Activated naive CD4-positive, alpha-beta T cell (primary cell): ENCODE measurements at places on chromosomes 11 and 22.
A peak's percentile ranks its signal among the peaks of the same experiment; 100 is the strongest.

DNA sequence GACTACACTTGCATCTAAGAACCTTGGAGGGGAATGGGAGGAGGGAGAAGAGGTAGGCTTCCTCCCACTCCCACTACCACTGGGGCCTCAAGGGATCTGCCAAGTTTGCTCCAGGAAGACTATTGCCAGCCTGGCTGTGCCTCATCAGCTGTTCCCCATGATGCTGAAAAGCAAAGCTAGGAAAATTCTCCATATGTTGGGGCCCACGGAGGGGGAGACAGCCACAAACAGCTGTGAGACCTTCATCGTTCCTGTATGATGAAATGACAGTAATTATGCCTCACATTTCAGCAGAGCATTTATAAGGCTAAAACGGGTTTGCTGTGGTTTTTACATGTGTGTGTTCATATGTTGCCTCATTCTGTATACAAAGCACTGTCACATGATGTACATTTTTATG is 6.7 kb downstream of the DSCAML1 start:
- no peak for DNase-seq

DNA sequence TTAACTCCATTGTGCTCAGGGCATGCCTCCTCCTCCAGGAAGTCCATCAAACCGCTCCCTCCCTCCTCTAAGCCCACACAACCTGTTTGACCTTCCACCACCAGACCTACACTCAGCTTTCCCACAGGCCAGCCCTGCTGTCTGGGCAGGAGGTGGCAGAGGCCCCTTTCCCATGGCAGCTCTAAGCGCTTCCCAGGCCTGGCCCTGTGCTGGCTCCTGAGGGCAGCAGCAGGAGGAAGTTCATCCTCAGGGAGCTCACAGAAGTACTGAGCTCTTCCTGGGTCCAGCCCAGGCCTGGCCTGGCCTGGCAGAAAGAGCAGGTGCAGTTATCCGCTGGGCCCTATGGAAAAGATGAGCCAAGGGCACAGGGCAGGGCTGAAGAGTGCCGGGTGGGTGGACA is 31.4 kb downstream of the ARAP1 start:
- no peak for DNase-seq

- DNase-seq: no peak
Measured at GRCh38 chr11:129315781-129316579, 59.7 kb upstream of the BARX2 start.

DNA sequence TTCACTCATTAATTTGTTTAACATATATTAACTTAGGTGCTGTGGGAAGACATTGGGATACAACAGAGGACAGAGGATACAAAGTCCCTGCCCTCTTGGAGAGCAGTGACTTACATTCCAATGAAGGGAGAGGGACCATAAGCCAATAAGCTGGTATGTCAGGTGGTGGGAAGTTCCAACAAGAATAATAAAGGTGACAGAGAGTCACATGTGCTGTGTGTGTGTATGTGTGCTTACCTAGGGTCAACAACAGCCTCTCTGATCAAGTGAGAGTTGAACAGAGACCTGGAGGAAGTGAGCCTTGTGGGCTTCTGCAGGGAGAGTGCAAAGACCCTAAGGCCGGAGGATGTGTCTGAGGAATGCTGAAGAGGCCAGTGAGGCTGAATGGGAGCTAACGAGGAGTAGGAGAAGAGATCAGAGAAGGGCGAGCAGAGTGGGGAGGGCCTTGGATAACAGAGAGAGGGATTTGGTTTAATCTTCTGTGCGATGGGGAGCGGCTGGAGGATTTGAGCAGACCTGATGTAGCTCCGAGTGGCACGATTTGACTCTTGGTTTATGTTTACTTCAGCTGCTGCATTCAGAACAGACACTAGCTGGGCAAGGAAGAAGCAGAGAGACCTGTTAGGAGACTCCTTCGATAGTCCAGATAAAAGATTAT is 35.3 kb downstream of the MAP6 start:
- DNase-seq: no peak

DNA sequence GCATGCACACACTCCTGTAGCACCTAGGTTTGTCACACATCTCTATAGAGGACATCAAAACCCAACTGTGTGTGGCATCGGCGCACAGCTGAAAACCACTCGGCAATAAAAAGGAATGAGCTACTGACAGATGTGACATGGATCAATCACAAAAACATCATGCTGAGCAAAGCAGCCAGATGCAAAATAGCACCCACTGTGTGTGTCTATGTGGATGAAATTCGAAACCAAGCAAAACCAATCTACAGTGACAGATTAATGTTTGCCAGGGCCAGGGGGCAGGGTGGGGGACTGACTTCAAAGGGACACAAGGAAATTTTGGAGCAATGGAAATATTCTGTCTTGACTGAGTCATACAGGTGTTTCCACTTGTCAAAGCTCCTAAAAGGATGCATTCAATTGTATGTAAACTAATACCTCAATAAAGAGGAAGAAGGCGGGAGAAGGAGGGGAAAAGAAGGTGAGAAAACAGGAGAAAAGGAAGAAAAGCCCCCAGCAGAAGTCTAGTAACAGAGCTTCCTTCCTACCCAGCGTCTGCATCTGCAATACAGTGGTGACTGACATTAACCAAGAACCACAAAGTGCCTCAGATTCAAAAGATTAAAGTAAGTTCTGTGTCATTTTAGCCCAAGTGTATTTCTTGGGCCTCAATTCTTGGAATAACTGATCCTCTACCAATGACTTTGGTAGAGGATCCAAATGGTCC is 49.8 kb downstream of the PACSIN2 start:
- DNase-seq: no peak

DNA sequence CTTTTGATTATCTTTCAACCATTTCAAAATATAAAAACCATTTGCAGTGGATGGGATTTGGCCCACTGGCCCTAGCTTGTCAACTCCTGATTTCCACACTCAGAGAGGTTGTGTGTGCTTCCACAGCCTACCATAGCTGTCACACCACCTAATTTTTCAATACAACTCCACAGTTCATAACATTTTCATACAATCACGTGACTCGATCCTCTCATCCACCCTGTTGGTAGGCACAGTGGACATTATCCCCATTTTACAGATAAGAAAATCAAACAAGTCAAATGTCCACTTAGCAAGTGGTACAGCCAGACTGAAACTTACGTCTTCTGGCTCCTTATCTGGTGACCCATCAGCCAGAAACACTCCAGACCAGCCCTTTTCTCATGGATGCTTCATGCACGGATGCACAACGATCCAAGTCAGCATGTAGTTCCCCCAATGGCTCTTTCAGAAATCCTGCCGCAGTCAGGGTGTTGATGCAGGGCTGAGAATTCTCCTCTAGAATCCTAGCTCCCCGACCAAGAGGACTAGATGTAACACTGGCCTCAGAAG is 88.0 kb downstream of the ABTB2 start:
- no peak for DNase-seq

GRCh38 chr11:106172386-106172991 is 95.0 kb downstream of the AASDHPPT start:
- DNase-seq: no peak

DNA sequence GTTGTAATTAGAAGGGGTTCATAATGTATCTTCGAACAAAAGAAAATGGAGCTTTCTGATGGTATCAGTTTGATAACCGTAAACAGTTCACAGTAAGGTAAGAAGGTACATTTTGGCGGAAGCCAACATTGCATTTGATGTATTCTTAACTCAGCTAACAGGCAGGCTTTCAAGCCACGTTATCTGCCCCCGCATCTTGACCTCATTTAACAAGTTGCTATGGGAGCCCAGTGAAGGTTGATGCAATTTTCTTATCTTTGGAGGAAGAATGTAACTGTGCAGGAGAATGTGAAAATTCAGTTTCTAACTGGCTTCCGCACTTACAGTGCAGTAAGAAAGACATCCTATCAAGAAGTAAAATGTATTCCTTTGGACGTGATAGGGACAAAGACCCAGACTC is 110.6 kb downstream of the ETS1 start:
- peak; percentile 46 for DNase-seq

GRCh38 chr22:49638001-49638400 is 189.7 kb downstream of the BRD1 start:
- DNase-seq: no peak

DNA sequence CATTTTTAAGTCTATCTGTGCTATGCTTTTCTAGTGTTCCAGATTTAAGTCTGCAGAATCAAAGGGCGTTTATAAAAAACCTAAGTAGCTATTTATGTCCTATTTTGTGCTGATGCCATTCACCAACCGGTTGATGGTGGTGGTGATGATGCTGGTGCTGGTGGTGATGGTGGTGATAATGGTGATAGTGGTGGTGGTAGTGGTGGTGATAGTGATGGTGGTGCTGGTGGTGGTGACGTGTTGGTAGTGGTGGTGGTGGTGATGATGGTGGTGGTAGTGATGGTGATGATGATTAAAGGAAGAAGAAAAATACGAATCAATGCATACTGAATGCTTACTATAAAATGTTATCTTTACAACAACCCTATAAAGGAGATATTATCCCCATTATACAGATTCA is 178.2 kb downstream of the OPCML start:
- no peak for DNase-seq

- peak; percentile 4 for DNase-seq
Measured at GRCh38 chr11:117597071-117597470, 199.9 kb downstream of the DSCAML1 start.

DNA sequence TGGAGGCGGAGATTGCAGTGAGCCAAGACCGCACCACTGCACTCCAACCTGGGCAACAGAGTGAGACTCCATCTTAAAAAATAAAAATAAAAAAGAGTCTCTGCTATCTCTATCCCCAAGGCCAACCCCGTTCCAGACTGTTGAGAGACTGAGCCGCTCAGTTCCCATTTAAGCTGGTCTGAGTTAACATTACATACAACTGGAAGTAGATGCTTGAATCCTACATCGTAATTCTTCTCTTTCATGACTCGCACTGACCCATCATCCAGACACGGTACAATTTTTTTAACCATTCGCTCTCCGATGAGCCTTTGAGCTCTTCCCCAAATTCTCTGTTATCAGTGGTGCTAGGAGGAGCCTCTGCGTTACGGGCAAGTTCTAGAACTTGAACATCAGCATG is 4.9 kb upstream of the CYTH4 start:
- DNase-seq: no peak

DNA sequence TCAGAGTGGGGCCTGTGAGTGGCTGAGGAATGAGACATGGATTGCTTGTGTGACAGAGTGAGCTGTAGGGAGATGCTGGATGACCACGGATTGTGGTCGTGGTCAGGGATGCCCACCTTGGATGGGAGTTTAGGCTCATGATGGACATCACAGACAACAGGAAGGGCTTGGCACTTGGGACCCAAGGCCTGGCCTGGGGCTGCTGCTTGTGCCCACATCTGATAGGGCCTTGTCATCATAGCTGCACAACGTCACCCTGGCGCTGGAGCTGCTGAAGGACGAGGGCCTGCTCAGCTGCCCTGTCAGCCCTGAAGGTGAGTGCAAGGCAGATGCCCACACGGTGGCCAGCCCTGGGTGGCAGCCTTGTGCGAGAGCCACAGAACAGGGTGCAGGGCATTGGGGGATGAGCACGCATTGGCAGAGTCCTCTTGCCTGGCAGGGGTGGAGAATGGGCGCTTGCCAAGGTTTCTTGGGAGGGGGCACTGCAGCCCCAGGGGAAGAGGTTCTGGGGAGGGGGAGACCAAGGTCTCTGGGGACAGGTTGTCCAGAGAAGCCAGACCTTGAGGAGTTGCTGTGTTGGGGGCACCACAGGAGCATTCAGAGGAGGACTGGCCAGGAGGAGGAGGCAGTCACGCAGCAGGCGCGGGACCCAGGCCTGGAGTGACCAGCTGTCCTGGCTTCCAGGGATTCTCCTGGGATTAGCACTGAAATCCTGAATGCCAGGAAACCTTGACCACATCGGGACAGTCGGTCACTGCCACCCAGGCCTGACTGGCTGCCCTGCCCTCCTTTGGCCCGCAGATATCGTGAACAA is 25.0 kb downstream of the PARVG start:
- DNase-seq: no peak

DNA sequence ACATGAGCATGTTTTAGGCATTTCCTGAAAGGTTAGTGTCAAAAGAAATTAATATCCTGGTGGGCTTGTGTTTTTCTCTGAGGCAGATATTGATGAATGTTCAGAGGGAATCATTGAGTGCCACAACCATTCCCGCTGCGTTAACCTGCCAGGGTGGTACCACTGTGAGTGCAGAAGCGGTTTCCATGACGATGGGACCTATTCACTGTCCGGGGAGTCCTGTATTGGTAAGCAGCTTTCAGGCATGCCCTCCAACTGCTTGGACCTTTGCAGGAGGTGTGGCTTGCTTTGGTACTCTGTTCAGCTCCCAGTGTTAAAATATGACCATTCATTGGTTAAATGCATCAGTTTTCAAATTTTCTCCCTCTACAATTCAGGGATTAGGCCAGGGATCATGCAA is 658.6 kb upstream of the ANO5 start:
- no peak for DNase-seq
